ENCODE measurements at places on chromosomes 2 and 18.

DNA sequence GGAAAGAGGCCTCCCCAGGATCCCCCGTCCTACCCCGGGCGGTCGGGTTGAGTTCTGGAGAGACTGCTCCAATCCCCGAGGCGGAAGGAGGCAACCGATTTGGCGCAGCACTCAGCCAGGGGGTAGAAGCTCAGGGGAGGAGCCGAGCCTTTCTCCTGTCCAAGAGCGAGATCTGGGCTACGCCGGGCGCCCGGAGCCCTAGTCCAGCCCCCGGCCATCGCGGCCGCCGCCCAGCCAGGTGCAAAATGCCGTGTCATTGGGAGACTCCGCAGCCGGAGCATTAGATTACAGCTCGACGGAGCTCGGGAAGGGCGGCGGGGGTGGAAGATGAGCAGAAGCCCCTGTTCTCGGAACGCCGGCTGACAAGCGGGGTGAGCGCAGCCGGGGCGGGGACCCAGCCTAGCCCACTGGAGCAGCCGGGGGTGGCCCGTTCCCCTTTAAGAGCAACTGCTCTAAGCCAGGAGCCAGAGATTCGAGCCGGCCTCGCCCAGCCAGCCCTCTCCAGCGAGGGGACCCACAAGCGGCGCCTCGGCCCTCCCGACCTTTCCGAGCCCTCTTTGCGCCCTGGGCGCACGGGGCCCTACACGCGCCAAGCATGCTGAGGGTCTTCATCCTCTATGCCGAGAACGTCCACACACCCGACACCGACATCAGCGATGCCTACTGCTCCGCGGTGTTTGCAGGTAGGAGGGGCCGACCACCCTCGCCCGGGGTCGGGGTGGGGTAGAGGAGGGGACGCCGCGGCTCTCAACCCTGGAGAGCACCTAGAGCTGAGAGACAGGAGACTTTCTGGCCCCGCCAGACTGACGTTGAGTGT is at the start of gene DYSF:
TSS of gene DYSF (plus strand) at position 158 of the 817 bp plus-strand sequence.
- no peak for DNase-seq

DNA sequence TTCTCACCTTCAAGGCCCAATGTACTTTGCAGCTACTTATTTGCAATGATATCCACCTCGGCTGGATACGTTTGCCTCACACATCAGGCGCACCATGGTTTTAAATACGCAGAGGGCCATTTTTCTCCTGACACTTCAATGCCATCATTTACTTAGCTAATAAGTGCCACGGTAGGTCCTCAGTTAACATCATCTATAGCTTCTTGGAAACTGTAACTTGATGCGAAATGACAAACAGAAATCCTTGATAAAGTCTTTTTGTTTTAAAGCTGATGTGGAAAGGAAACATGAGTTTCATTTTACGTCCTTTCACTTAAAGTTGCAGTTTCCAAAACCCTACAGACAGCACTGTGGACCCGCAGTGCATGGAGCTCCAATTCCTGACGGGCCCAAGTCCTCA is 37.1 kb downstream of the ZNF516 start:
- DNase-seq: no peak

GRCh38 chr2:221973902-221974301 is 324.9 kb downstream of the PAX3 start:
- no peak for DNase-seq

GRCh38 chr2:142286618-142287017 is 155.8 kb upstream of the LRP1B start:
- no peak for DNase-seq

GRCh38 chr18:35971661-35972196 is 750 bp upstream of the RMP24 start:
- DNase-seq: no peak

DNA sequence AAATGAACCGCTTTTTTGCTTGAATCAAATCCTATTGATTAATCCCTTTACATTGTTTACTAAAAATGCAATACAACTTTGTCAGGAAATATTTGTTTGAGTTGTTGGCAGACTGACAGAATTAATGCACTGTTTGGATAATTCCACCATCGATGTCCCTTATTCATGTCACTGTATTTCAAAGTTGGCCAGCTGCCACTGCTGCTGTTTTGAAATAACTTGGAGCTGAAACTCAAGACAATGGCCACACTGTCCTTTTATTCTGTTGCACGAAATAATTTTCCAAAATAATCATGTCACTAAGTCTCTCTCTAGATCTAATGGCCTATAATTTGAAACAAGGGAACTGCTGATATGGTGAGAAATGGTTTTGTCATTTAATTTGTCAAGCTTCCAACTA is 55.2 kb upstream of the PAX3 start:
- no peak for DNase-seq

GRCh38 chr2:33023728-33024500 is 77.2 kb downstream of the LTBP1 start:
- DNase-seq: no peak

DNA sequence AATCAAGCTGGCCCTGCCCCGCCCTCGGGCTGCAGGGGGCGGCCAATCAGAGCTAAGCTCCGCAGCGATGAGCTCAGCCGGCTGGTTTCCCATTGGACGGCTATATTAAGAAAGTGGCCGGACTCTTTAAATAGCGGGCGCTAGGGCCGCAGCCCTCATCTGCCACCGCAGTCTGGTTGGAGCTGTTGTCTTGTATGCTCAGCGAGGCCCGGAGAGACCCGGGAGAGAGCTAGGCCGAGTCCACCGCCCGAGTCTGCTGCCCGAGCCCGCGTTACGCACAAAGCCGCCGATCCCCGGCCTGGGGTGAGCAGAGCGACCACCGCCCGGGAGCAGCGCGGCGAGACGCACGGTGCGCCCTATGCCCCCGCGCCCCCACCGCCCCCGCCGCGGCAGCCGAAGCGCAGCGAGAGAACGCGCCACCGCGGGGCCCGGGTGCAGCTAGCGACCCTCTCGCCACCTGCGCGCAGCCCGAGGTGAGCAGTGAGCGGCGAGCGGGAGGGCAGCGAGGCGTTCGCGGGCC is at the start of gene RHOB:
TSS of gene RHOB (plus strand) at position 158 of the 520 bp plus-strand sequence. CDS start 392 bp downstream, outside the sequence.
- peak; percentile 64 for DNase-seq

GRCh38 chr2:219128396-219128795 is 32.2 kb downstream of the NHEJ1 start:
- DNase-seq: no peak

- DNase-seq: no peak
Measured at GRCh38 chr2:1088940-1089339, 138.3 kb downstream of the SNTG2 start.

GRCh38 chr2:197200051-197200761 is 110.4 kb downstream of the ANKRD44 start:
- DNase-seq: no peak

DNA sequence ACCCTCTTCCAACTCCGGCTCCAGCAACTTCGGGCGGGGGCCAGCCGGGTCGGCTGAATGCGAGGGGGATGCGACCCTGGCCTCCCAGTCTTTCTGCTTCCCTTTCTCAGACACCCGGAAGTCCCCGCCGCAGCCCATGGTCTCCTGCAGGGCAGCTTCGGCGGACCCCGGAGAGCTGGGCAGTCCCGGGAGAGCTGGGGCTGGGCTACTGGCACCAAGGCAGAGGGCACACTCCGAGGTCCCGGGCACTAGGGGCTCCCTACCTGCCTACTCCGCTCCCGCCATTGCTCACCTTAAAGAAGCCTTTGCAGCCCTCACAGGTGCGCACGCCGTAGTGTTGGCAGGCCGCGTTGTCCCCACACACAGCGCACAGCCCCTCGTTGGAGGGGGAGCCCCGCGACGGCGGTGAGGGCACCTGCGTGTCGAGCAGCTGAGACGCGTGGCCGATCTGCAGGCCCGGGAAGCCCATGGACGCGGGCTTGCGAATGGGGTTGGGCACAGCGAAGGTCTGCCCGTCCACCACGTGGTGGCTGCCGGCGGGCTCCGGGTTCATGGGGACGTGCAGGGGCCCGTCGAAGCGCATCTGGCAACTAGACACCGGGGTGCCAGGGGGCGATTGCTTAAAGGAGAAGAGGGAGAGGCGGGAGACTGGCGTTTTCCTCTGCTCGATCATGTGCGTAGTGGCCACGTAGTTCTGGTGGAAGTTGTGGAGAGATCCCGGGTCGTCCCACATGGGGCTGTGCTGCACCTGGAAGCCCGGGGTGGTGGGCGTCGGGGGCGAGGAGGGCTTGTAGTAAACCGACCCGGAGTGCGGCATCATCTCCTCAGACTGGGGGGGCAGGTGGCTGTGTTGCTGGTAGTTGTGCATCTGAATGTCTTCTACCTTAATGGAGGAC is 3.2 kb downstream of the NR4A2 start:
- no peak for DNase-seq

DNA sequence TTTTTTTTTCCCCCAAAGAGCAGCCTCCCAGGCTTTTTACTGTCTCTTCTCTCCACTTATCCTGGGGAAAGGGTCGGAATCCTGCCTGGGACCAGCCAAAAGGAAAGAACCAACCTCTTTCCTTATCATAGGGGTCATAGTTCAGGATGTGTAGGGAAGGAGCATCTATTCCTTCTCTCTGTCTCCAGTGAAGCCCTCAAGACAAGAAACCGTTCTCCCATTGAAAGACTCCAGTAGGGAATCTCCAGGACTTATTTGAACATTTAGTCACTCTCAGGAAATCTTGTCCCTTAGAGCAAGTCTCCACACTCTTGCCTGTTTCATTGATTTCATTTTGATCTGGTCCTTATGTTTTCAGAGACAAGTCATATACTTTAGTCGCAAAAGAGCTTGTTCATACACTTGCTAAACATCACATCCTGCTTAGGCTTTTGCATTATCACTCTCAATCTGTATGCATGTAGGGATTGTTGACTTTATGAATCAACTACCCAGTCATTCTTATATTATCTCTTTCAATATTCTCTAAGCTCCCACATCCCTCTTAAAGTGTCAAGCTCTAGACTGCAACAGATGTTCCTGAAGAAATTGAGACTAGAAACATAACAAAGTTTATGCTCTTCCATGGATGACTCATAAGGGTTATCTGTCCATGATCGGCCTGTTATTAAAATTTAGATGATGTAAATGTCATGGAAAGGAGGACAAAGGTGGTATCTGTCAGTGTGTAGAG is 116.2 kb upstream of the ST6GAL2 start:
- no peak for DNase-seq

- no peak for DNase-seq
Measured at GRCh38 chr2:115412501-115412900, 970.1 kb downstream of the DPP10 start.

DNA sequence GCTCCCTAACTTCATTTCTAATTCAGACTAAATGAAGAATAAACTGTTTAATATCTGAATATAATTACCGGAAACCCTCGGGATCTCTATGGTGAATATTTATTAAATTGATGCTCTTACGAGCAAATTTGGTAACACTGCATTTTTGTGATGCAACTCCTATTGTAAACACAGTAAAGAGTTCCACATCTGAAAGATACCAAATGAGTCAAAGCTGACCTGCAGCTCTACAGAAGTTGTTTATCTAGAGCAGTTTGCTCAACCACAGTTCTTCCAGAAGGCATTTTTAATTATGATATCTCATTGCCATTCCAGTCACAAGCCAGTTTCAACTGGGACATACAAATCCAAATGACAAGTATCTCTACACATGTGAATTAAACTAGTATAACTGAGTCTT is 129.7 kb downstream of the PKP4 start:
- DNase-seq: no peak

DNA sequence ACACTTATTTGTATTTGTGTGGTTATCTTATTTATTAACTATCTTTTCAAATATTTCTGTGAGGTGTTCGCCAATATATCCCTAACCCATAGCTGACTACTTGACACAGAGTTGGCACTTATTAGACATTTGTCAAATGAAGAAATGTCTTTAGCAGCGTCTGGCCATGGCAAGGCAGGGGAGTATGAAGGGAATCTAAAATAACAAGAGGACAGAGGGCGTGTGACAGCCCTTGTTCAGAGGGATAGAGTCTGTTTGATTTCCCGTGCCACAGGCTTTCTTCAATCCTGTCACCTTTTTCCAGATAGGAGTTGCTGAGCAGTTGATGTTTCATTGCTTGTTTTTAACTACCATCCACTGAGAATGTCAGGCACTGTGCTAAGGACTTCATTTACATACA is 53.6 kb upstream of the SLC39A10 start:
- DNase-seq: no peak

- DNase-seq: no peak
Measured at GRCh38 chr2:167480232-167480985, 592.1 kb downstream of the XIRP2 start.

DNA sequence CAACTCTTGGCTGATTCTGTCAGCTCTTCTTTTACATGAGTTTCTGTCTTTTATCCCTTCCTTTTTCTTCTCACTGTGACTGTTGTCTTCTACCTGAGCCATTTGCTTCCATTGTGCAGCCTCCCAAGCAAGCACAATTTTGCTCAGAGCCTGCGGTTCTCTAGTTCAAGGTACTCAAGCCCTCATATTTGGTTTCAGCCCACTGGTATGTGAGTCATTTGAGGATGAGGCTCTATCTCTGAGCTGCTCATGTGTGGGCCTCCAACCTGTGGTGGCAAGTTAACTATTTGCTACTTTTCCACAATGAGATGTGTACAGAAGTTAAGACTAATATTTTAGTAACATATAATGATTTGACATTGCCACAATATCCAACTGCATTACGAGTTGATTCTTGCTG is 183.0 kb downstream of the PHLPP1 start:
- DNase-seq: no peak

DNA sequence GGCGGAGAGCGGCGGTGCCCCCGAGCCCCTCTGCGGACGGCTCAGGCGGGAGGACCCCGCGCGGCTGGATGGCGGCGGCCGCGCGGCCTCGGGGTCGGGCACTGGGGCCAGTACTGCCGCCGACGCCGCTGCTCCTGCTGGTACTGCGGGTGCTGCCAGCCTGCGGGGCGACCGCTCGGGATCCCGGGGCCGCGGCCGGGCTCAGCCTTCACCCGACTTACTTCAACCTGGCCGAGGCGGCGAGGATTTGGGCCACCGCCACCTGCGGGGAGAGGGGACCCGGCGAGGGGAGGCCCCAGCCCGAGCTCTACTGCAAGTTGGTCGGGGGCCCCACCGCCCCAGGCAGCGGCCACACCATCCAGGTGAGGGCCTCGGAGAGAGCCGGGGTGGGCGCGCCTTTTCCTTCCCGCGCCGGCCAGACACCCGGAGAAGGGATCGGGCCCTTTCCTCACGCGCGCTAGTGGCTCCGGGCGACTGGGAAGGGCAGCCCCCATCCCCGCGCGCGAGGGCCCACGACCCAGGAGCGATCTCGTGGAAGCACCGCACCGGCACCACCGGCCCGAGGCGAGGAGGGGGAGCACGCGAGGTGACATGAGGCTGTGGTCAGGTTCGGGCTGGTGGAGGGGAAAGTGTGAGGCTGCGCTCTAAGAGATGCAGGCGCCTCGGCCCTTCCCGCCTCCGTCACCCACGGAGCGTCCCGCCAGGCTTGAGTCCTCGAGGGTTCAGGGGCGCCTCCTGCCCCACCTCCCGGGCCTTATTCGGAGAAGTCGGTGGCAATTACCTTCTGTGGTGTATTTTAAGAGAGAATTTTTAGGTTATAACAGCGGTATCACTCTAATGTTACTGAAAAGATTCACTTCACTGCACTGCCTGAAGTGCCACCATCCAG is 607 bp downstream of the LAMA3 start:
- DNase-seq: no peak
